ENCODE measurements at places on chromosomes 1 and 21. TPM values are rescaled to one million over a fixed set of nuclear protein-coding genes. Genes with fewer than 3 reads are reported as not detected.

Gene NUDC
- 92.5 TPM for total RNA-seq

GRCh38 chr1:103108376-103109150 lies at the start of gene COL11A1:
COL11A1 (minus strand) TSS chr1:103108522; CDS start chr1:103108178, 344 bp downstream.
- H3K27ac ChIP-seq = no peak within 1 kb of the TSS
- no peaks in the 10 kb centered on the region for H3K36me3 ChIP-seq
- H3K4me3 ChIP-seq = no peak within 1 kb of the TSS

DNA sequence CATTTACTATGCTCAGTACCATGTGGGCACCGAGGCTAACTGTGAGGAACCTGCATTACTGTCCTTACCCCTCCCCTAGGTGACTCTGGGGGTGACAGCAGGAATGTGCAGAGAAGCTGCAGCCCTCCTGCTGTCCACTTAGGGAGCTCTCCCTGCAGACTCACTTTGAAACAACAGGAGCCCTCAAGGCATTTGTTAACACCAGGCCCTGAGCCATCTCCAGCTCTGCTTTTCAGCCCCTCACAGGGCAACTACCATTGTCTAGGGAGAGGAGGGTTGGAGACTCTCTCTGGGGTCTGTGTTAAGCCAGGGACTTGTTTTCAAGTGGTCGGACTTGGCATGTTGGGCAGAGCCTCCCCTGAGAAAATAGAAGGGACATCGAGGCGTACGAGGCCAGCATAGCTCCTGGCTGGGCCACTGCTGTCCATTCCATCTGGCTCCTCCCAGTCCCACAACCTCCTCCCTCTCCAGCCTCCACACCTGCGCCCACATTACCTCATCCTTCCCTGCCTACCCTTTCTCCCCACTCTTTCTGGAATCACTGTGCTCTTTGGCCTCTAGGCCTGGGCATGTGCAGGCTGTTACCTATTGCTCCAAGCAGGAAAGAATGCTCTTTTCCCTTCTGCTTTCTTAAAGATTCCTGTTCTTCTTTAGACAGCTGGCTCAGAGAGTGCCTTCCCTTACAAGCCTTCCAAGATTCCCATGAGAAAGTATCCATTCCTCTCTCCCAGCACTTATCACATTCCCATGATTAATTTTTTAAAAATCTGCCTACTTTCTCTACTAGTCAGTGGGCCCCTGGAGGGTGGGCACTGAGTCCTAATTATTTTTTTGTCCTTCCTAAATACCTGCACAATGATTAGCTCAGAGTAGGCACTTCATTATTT lies 102.7 kb upstream of the GCLM start:
- no peaks in the 10 kb centered on the region for H3K36me3 ChIP-seq
- H3K4me1 ChIP-seq = no peaks in the 10 kb centered on the region
- no peaks in the 10 kb centered on the region for H3K27me3 ChIP-seq

DNA sequence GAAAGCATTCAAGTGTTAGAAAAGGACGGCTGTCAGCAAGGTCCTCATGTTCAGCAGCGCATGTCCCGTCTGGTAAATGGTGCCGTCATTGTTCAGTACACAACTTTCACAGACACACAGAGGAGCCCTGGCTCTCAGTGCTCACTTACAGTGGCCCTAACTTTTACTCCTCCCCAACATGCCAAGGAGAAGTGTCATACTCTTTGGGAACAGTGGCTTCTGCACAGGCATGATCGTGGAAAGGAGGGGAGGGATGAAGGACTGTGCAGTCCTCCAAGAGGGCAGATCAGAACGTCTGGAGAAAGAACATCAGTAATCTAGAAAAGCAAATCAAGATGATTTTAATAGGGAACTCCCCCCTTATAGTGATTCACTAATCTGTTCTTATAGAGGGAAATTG lies 3.8 kb upstream of the GRHL3 start:
- DNase-seq = no peak
- H3K4me3 ChIP-seq = no peak overlapping the region
- no peak overlapping the region for H3K27ac ChIP-seq
- no peaks in the 10 kb centered on the region for H3K4me1 ChIP-seq
- H3K36me3 ChIP-seq = no peaks in the 10 kb centered on the region
- H3K27me3 ChIP-seq = no peaks in the 10 kb centered on the region

- DNase-seq = no peak
- H3K4me3 ChIP-seq = no peak overlapping the region
- H3K36me3 ChIP-seq = no peaks in the 10 kb centered on the region
- peak overlapping the region; percentile 17 for H3K27ac ChIP-seq
- no peaks in the 10 kb centered on the region for H3K4me1 ChIP-seq
- H3K27me3 ChIP-seq = no peaks in the 10 kb centered on the region
Measured at GRCh38 chr1:208131621-208132286, 112.4 kb downstream of the PLXNA2 start.

Gene DENND2C
- 0.84 TPM for total RNA-seq

DNA sequence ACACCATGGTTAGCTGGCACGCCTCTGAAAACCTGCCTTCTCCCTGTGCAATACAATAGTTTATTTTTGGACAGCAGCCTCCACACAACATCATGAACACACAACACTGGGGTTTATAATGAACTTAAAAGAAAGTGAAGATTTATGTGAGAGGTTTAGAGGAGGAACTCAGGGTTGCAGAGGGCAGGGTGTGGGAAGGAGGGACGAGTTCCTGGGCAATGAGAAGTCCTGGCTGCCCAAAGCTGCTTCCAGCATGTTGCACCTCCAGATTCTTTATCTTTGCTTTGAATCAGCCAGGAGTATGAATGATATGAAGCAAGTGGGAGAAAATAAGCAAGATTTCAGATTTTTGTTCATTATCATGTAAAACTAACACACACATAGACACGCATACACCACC lies 11.3 kb upstream of the LRRC8D start:
- no peaks in the 10 kb centered on the region for H3K4me1 ChIP-seq
- H3K4me3 ChIP-seq = no peak overlapping the region
- DNase-seq = no peak

GRCh38 chr1:21707086-21707840 lies 38.1 kb upstream of the RAP1GAP start:
- DNase-seq = no peak
- no peak overlapping the region for H3K27ac ChIP-seq
- no peaks in the 10 kb centered on the region for H3K36me3 ChIP-seq
- no peaks in the 10 kb centered on the region for H3K27me3 ChIP-seq
- no peak overlapping the region for H3K4me3 ChIP-seq

GRCh38 chr1:10663678-10664035 lies 132.8 kb downstream of the CASZ1 start:
- DNase-seq = no peak
- H3K27me3 ChIP-seq = no peaks in the 10 kb centered on the region
- no peaks in the 10 kb centered on the region for H3K4me1 ChIP-seq
- H3K36me3 ChIP-seq = no peaks in the 10 kb centered on the region
- H3K27ac ChIP-seq = no peak overlapping the region

Gene FAM76A
- 11.3 TPM for total RNA-seq

GRCh38 chr1:199123615-199124014 lies 484.8 kb downstream of the PTPRC start:
- H3K27ac ChIP-seq = no peak overlapping the region
- H3K36me3 ChIP-seq = no peaks in the 10 kb centered on the region
- no peaks in the 10 kb centered on the region for H3K27me3 ChIP-seq
- no peaks in the 10 kb centered on the region for H3K4me1 ChIP-seq
- H3K4me3 ChIP-seq = no peak overlapping the region
- no peak for DNase-seq

Gene IL19
- not detected for total RNA-seq

DNA sequence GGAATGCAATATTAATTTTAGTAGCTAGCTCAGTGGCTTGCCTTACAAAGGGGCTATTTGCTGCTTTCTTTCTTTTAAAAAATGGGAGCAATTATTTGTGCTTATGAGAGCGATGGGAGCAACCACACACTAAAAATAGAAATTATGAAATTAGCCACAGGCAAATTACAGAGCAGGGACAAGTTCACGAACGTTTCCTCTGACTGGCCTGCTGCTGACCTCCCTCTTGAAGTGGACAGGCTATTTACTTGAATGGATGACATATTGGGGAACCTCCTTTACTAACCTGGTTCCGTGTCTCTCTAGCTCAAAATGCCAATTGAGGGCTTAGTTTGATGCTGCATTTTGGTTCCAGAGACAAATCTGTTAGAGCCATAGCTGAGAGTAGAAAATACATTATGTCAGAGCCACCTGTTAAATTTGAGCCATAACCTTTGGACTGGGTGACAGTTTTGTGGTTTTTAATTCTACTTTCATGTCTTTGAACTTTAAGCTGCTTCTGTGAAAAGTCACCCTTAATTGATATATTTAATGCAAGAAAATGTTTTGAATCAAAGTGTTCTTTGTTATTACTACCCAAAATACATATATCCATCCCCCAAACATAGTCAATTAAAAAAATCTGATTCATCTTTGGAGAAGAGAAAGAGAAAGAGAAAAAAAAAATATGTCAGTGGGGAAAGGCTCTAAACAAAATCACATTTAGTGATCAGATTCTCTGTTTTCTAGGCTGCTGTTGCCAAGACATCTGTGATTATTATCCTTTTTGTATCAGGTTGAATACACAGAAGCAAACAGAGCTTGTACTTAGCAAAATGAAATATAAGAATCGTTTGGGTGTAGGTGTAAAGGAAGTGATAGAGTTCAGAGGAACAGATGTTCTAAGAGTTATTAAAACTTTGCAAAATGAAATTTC lies 351.9 kb downstream of the ADGRL2 start:
- no peak for DNase-seq
- no peak overlapping the region for H3K27ac ChIP-seq
- H3K27me3 ChIP-seq = no peaks in the 10 kb centered on the region
- H3K36me3 ChIP-seq = no peaks in the 10 kb centered on the region
- H3K4me1 ChIP-seq = no peaks in the 10 kb centered on the region

Gene AADACL3
- not detected for total RNA-seq

DNA sequence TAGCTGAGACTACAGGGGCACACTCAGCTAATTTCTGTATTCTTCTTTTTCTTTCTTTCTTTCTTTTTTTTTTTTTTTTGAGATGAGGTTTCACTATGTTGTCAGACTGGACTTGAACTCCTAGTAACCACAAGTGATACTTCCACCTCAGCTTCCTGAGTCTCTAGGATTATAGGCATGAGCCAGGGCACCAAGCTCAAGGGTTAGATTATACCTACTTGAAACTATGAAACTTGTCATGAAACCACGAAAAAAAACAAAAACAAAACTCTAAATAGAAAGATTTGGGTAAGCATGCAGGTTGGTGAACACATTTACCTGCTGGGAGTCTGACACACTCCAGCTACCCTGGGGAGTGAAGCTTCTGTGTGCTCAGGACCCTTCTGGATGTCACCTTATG lies 2250.4 kb downstream of the MRPL39 start:
- H3K27ac ChIP-seq = no peak overlapping the region
- DNase-seq = no peak
- no peak overlapping the region for H3K4me3 ChIP-seq

DNA sequence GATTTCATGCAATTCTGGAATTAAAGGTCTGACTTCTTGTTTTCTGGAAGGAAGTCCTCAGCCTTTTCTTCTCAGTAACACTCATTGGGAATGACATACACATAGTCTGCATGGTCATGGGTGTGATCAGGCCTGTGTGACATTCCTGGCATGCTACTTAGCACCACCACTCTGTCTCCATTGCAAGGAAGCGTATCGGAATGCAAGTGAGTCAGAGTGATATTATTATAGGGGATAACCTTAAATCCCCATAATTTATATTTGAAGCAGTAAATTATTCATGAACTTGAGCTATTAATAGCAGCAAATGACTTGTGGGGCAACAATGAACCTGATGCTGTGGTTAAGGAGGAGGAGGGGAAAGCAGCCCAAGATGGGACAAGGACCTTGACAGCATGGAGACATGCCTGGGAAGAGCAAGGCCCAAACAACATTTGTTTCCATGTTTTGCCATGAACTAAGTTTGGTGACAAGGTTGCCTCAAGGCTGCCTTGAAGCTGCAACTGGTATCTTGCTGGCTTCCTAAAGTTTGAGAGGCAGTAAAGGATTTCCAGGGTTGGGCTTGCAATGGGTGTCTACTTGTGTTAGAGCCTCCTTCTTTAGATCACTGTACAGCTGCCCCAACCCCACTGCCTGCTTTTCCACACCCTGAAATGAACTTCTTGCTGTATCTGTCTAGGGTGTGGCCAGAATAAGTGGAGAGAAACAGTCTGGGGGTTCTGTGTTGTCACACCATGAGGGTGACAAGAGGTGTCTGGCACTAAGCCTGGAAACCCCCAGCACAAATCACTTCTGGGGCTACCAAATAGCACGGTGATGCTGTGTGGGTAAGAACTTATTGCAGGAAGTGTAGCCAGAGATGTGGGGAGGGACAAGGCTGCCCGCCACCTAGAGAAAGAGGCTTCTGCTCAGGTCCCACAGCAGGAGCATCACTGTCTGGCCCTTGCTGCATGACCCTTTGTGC lies 4.6 kb downstream of the MAB21L3 start:
- no peak for DNase-seq
- H3K27me3 ChIP-seq = no peaks in the 10 kb centered on the region
- no peak overlapping the region for H3K27ac ChIP-seq
- H3K4me1 ChIP-seq = no peaks in the 10 kb centered on the region

Gene ATAD3C
- total RNA-seq = 0.64 TPM

- DNase-seq = no peak
- H3K27me3 ChIP-seq = no peaks in the 10 kb centered on the region
- H3K36me3 ChIP-seq = no peaks in the 10 kb centered on the region
- no peak overlapping the region for H3K4me3 ChIP-seq
- H3K27ac ChIP-seq = no peak overlapping the region
Measured at GRCh38 chr1:212247179-212247721, 38.0 kb upstream of the PPP2R5A start.

- H3K27ac ChIP-seq = no peak overlapping the region
- no peaks in the 10 kb centered on the region for H3K36me3 ChIP-seq
- DNase-seq = no peak
- H3K4me3 ChIP-seq = no peak overlapping the region
- no peaks in the 10 kb centered on the region for H3K4me1 ChIP-seq
- H3K27me3 ChIP-seq = no peaks in the 10 kb centered on the region
Measured at GRCh38 chr21:36425286-36425685, 40.1 kb downstream of the CHAF1B start.

DNA sequence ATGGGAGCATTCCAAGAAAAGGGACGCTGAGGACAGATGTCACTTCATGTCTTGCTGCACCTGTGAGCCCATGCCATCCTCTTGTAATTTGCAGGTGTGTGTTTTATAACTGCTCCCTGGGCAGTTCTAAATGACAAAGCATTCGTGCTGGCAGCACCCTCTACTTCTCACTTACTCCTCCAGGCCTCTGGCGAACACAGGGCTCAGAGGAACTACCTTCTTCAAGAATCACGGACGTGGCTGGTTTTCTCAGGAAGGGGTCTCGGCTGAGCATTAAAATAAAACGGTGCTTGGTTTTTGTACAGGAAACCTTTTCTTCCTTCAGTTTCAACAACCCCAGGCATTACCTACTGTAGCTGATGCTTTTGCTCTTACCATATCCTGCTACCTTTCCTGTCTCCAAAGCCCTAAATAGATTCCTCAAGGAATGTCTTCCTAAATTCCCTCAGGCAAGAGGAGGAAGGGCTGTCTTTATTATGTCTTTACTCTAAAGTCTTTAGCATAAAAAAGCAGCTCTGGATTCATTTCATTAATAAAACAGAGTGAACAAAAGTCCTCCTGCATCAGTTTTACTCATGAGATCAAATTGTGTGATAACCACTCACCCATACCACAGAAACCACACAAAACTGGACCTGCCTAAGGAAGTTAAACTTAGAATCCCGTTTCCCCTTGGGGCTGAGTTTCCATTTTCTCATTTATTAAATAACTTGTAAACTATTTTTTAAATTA lies 79.0 kb upstream of the MAP10 start:
- no peaks in the 10 kb centered on the region for H3K4me1 ChIP-seq
- DNase-seq = no peak
- no peak overlapping the region for H3K27ac ChIP-seq
- H3K4me3 ChIP-seq = no peak overlapping the region
